Spinal cord (tissue), 10 donors: ENCODE measurements at places on chromosomes 6 and 20.

DNA sequence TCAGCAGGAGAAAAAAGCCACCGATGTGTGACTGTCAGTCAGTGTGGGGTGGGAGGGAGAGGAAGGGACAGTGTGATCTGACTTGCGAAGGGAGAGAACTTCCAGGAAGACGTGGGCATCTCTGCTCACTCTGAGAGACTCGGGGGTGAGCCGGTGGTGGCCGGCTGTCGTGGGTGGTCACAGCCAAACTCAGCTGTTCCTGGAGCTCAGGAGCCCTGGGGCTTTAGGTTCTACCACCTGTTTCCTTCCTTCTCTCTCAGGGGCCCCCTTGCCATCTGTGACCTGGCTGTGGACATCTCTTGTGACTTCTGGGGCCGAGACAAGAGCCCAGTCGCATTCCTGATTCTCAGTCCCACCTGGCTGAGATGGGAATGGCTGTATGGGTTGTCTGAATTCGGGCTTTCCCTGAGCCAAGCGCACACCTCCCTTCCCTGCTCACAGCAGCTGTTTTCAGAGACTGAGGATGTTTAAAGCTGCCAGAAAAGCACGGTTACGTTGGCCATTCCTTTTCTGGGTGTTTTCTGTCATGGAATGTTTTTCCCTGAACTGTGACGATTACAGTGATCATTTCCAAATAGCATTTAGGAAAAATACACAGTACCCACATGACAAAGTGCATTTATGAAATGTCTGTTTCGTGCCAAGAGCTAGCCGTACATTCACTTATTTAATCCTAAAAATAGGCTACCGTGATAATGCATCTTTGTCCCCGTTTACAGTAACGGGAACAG lies 36.5 kb downstream of the SYNJ2 start:
- no peak for DNase-seq

- no peak for DNase-seq
Observed at GRCh38 chr6:79610306-79611009, 20.7 kb upstream of the SH3BGRL2 start.

DNA sequence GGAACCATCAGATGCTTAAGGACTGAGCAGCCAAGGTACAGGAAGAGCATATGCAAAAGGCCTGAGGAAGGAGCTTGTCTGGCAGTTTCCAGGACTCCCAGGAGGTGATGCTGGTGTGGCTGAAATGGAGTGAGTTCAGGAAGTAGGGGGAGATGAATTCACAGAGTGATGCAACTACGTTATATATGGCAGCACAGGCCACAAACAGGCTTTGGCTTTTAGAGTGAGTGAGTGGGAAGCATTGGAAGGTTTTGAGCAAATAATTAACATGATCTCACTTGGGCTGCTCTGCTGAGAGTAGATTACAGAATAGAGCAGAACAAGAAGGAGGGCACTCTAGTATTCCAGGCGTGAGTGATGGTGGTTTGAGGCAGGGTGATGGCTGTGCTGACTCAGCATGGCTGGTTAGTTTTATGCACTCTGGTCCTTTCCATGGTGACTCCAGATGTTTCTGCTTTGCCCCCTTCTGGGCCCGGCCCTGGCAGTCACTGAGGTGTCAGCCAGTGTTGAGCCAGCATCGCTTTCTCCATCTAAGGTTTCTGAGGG lies 6.5 kb downstream of the BTN2A2 start:
- no peak for DNase-seq

DNA sequence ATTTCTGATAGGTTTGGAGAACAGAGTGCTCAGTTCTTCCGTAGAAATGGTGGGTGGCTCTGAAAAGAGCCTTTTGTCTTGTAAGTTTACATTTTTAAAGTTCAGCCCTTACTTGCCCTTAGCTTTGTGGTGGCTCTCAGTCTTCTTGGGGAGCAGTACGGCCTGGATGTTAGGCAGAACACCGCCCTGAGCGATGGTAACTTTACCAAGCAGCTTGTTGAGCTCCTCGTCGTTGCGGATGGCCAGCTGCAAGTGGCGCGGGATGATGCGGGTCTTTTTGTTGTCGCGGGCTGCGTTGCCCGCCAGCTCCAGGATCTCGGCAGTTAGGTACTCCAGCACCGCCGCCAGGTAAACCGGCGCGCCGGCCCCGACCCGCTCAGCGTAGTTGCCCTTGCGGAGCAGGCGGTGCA lies 19.5 kb downstream of the OR2B2 start:
- DNase-seq = no peak

DNA sequence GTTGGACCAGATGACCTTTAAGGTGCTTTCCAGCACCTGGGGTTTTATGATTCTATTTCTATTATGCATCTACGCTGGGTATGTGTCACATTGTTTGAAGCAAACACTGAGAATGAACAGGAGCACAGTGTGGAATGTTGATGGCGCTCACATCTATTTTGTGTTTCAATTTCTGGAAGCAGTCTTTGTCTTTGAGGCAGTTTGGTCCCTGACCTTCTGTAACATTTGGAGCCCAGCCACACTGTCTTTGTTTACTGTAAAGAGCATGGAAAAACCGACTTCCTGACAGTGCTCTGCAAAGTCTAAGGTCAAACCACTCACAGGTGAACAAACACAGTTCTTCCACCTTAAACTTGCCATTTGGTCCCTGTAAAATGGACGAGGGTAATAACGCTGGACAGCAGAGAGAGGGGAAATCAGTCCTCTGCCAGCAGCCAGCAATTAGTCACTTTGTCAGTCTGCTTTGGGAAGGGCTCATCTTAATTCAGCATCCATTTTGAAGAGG lies 155.5 kb downstream of the PRL start:
- peak; percentile 30 for DNase-seq

DNA sequence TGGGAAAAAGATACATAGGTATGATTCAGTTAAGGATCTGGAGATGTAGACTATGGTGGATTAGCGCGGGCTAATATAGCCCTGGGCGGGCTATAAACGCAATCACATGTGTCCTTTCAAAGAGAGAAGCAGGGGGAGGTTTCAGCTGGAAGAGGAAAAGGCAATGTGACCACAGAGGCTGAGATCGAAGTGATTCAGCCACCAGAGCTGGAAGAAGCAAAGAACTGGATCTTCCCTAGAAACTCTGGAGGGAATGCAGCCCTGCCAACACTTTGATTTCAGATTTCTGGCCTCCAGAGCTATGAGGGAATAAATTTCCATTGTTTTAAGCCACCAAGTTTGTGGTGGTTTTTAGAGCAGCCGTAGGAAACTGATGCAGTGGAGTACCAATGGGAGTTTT lies 81.5 kb upstream of the NHSL1 start:
- no peak for DNase-seq

GRCh38 chr6:126672649-126673048 lies 332.7 kb downstream of the CENPW start:
- no peak for DNase-seq

GRCh38 chr6:45513213-45513618 lies 135.5 kb upstream of the SUPT3H start:
- DNase-seq = no peak

DNA sequence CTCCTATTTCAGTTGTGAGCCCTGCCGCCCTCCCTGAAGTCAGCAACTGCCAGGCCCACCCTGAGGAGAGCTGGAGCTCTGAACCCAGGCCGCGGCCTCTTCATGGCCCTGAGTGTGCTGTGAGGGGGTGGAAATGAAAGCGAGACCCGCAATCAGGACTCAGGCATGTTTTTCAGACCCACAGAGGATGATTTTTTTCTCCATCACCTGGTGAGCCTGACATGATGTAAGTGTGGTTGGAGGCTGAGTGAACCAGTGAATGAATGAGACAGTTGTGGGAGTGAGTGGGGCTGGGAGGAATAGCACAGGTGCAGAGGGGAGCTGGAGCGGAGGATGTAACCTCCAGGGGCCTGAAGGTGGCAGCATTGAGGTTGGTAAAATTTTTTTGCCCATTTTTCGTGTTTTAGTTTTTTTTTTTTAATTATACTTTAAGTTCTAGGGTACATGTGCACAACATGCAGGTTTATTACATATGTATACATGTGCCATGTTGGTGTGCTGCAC lies 18.3 kb downstream of the RAET1L start:
- DNase-seq = no peak

- no peak for DNase-seq
Observed at GRCh38 chr6:162222521-162222920, 505.0 kb downstream of the PRKN start.

GRCh38 chr6:115717472-115717871 lies 343.2 kb downstream of the FRK start:
- DNase-seq = no peak

DNA sequence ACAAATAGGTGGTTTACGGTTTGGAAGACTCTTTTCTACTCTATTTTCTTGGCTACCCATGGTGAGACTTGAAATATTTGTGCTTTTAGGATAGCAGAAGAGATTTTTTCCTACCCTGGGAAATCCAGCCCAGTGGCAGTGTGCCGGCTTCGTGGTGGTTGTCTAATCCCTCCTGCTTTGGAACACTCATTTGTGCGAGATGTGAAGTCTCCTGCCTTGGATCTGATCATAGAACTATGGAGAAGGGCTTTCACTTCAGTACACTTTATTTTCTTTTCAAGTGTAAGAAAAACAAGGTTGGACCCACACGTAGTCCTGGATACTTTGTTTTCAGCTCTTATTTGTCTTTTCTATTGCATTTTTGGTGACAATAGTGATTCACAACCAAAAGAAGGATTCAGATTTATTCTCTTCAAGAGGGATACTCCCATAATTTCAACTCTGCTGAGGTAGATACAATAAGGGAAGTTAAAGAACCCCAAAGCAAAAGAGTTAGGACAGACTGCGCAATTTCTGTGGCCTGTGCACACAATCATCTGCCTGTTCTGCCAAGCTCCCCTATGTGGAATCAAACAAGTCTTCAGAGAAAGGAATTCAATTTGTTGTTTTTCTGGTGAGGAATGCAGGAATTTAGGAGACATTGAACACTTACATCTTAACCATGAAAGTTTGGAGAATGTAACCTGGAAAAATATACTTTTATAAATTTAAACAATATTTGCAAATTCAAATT lies 413.2 kb downstream of the GJA1 start:
- DNase-seq = peak; percentile 67

GRCh38 chr20:61801065-61801360 lies 264.7 kb downstream of the TAF4 start:
- DNase-seq = no peak

DNA sequence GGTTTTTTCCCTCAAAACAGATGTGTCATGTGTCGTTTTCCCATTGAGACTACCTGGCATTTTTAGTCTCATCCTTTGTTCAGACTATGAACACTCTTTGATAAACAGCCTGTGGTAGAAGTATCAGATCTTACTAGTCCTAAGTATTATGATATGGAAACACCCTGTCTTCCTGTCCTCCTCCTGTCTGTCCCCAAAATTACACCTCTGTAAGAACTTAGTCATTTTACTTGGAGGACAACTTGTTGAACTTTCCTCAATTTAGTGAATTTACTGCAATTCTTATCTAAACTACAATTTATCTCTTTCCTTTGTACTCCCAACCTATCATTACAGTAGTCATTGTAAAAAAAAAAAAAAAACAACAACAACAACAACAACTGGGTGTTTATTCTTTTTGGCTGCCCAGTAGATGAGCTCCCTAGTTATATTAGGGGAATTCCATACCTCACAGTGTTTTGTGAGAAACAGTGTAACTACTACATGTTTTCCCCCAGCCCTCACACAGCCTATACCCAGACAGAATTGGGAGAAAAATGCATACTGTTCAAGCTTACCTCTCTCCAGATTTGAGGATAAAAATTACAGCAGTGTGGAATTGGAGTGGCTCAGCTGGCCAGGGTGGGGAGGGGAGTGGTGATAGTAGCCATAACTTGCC lies 18.5 kb upstream of the ERVFRD-1 start:
- DNase-seq = no peak

GRCh38 chr20:51666126-51666525 lies 102.1 kb downstream of the ATP9A start:
- DNase-seq = no peak

- no peak for DNase-seq
Observed at GRCh38 chr6:35541836-35542235, 29.1 kb upstream of the TULP1 start.

- DNase-seq = no peak
Observed at GRCh38 chr20:41183831-41184230, 46.5 kb downstream of the PLCG1 start.
